ENCODE measurements at places on chromosomes 11 and 22. TPM values are rescaled to one million over a fixed set of nuclear protein-coding genes. Genes with fewer than 3 reads are reported as not detected.

The AQP11 gene
- total RNA-seq = 4.3 TPM

The ZP1 gene
- not detected for total RNA-seq

The LRRC75B gene
- total RNA-seq = 42.4 TPM

The OR2AG1 gene
- total RNA-seq = not detected

The EMID1 gene
- total RNA-seq = 42.5 TPM

The SLCO2B1 gene
- not detected for total RNA-seq

The SCARF2 gene
- 66.1 TPM for total RNA-seq

The MUC5AC gene
- not detected for total RNA-seq

DNA sequence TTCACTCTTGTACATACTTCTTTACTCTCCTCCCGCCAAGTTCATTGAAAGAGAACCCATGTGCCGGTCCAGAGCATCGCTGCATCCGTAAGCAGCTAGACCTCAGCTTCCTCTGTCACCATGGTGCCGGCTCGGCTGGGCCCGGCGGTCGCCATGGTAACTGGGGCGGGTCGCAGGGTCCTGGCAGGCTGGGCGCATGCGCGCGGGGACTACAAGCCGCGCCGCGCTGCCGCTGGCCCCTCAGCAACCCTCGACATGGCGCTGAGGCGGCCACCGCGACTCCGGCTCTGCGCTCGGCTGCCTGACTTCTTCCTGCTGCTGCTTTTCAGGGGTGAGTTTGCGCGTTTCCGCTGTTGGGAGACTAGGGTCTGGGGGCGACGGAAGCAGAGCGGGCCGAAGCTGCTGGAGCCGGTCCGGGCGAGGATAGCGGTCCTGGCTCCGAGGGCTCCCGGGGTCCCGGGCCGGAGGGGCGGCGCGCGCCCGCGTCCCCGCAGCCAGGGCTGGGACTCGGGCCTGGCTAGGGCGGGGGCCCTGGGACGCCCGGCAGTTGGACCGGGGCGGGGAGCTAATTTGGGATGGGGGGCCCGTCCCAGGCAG is at the start of gene JAM3:
Gene JAM3, plus strand, starts transcription at position 244 of the 597 bp plus-strand sequence. Its CDS starts 12 bp downstream, at position 256.
- no peaks in the 10 kb centered on the region for H3K36me3 ChIP-seq
- peaks cover 15% of the 10 kb centered on the region for H3K27me3 ChIP-seq
- DNase-seq = peak; percentile 99
- H3K4me1 ChIP-seq = peaks cover 20% of the 10 kb centered on the region

DNA sequence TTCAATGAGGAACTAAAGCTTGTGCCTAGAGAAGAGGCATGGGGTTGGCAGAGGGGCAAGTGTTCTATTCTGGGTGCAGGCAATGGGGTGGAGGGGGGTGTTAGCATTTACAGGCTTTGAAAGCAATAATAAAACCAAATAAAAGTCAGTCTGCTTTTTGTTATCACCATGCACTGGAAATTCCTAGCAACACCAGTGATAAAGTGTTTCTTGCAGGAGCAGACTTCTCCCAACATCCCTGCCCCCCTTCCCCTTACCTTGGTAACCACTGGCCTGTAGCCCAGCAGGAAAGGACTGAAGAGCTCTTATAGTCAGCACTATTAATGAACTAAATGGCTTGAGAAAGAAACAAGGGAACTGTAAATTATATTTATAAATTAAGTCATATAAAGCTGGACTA is 65.2 kb upstream of the SESN3 start:
- no peak overlapping the region for H3K4me3 ChIP-seq
- no peaks in the 10 kb centered on the region for H3K27me3 ChIP-seq
- H3K36me3 ChIP-seq = no peaks in the 10 kb centered on the region
- peak; percentile 44 for DNase-seq
- no peak overlapping the region for H3K27ac ChIP-seq

- H3K36me3 ChIP-seq = no peaks in the 10 kb centered on the region
- no peak overlapping the region for H3K27ac ChIP-seq
- no peak for DNase-seq
- H3K27me3 ChIP-seq = no peaks in the 10 kb centered on the region
Measured at GRCh38 chr22:42969348-42969975, 45.5 kb downstream of the PACSIN2 start.

- H3K4me3 ChIP-seq = no peak overlapping the region
- no peak overlapping the region for H3K27ac ChIP-seq
- DNase-seq = no peak
- H3K36me3 ChIP-seq = peaks cover 4% of the 10 kb centered on the region
- no peaks in the 10 kb centered on the region for H3K4me1 ChIP-seq
- H3K27me3 ChIP-seq = no peaks in the 10 kb centered on the region
Measured at GRCh38 chr11:12496181-12497025, 119.0 kb downstream of the PARVA start.

DNA sequence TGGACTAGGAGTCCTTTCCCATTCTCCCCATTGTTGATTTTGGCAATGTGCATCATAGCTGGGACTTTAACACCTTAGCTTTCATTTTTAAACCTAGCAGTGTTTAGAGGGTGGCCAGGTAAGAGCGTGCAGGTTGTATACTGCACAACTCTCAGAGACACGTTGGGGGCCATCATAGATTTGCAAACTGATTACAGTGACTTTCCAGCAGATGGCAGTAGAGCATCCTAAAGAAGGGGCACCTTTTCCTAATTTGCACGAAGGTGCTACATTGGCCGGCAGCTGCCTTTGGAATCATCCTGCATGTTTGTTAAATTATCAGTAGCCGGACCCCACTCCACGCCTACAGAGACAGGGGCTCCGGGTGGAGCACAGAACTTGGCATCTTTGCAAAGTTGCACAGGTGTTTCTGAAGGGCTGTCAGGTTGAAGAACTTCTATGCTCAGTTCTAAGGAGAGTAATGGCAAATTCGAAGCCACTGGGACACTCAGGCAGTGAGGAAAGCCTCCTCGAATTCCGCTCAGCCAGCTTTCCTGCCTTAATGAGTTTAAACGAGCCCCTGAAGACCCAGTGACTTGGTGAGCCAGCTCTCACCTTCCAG is 7.7 kb downstream of the LHFPL7 start:
- no peaks in the 10 kb centered on the region for H3K27me3 ChIP-seq
- H3K4me3 ChIP-seq = no peak overlapping the region
- DNase-seq = peak; percentile 60
- no peaks in the 10 kb centered on the region for H3K36me3 ChIP-seq
- H3K4me1 ChIP-seq = no peaks in the 10 kb centered on the region

GRCh38 chr11:46485856-46486443 is 94.4 kb upstream of the CHRM4 start:
- no peak overlapping the region for H3K4me3 ChIP-seq
- DNase-seq = no peak
- no peak overlapping the region for H3K27ac ChIP-seq

- no peak for DNase-seq
- no peak overlapping the region for H3K4me3 ChIP-seq
- H3K27ac ChIP-seq = no peak overlapping the region
Measured at GRCh38 chr11:36193721-36194120, 95.5 kb downstream of the COMMD9 start.

GRCh38 chr11:25794804-25795203 is 537.1 kb upstream of the ANO3 start:
- H3K27me3 ChIP-seq = no peaks in the 10 kb centered on the region
- no peaks in the 10 kb centered on the region for H3K4me1 ChIP-seq
- no peak overlapping the region for H3K27ac ChIP-seq
- H3K4me3 ChIP-seq = no peak overlapping the region
- no peak for DNase-seq
- H3K36me3 ChIP-seq = no peaks in the 10 kb centered on the region

DNA sequence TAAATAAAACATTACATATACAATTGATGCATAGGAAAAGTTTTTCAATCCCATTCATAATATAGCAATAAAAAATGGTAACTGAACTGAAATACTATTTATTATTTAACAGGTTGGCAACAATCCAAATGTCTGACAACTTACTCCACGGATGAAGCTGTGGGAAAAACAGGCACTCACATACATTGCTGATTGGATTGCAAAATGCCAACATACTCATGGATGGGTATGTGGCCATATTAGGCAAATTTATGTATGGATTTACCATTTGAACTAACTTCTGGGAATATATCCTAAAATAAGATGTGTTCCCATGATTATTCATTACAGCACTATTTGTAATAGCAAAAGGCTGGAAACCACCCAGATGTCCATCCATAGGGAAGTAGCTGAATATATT is 3.2 kb upstream of the BIRC2 start:
- no peaks in the 10 kb centered on the region for H3K36me3 ChIP-seq
- H3K4me1 ChIP-seq = peaks cover 14% of the 10 kb centered on the region
- H3K4me3 ChIP-seq = no peak overlapping the region
- H3K27ac ChIP-seq = no peak overlapping the region
- peak; percentile 20 for DNase-seq

- H3K27me3 ChIP-seq = no peaks in the 10 kb centered on the region
- H3K4me1 ChIP-seq = peaks cover 49% of the 10 kb centered on the region
- H3K36me3 ChIP-seq = no peaks in the 10 kb centered on the region
- peak overlapping the region; percentile 69 for H3K27ac ChIP-seq
Measured at GRCh38 chr11:75534259-75535069, 8.7 kb upstream of the GDPD5 start.

DNA sequence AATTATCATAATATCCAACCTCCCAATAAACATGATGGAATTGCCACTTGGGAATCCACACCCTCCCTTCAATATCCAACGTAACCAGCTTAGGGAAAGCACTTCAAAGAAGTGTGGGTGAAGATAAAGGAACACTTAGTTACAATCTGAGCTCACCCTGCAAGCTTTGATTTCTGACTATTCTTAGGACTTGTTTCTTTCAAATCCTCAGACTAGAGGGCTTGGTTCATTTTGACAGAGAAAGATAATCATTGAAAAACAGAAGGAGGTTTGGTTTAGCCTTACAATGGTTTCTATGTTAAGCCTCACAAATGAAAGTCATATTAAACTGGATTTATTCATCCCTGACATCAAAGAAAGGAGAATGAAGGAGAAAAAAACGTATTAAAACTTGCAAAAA is 57.9 kb upstream of the SYT13 start:
- H3K27ac ChIP-seq = peak overlapping the region; percentile 13
- DNase-seq = peak; percentile 72
- H3K4me3 ChIP-seq = no peak overlapping the region
- H3K27me3 ChIP-seq = no peaks in the 10 kb centered on the region
- no peaks in the 10 kb centered on the region for H3K36me3 ChIP-seq

DNA sequence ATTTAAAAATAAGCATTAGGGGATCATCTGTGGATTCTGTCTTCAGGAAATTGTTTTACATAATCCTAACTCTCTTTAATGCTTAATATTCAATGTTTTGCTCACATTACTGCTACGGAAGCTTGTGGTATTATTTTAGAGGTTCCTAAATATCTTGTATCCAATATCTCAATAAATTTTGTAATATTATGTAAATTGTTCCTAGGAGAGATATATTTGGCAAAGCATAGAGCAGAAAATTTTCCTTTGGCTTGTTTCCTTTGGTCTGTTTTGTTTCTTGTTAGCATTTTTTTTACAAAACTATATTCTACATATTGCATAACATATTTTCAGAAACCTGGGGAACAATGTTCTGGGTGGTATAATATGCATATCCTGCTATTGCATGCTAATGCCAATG is 144.8 kb downstream of the GRIA4 start:
- H3K4me3 ChIP-seq = no peak overlapping the region
- H3K4me1 ChIP-seq = peaks cover 16% of the 10 kb centered on the region
- H3K27me3 ChIP-seq = no peaks in the 10 kb centered on the region

All from cardiac muscle cell (in vitro differentiated cells and primary cell).